Subcutaneous preadipocyte (primary cell): ENCODE measurements at places on chromosomes 6 and 20. TPM values are rescaled to one million over a fixed set of nuclear protein-coding genes. Genes with fewer than 3 reads are reported as not detected.

Gene PREX1
- 0.73 and 31.3 TPM in 2 replicates for total RNA-seq

Gene MATN4
- under 0.01 TPM in 1 of 2 replicates, not detected in the other for total RNA-seq

Gene PKHD1
- total RNA-seq: not detected in 2 replicates

Gene ADTRP
- total RNA-seq: 1.8 and 4.0 TPM in 2 replicates

Gene C6orf58
- 0.20 TPM in 1 of 2 replicates, not detected in the other for total RNA-seq

Gene CD93
- under 0.01 TPM in 1 of 2 replicates, not detected in the other for total RNA-seq

Gene PGC
- not detected in 2 replicates for total RNA-seq

Gene VWA7
- under 0.01 and 0.98 TPM in 2 replicates for total RNA-seq

Gene HCRTR2
- not detected in 2 replicates for total RNA-seq

Gene SLC17A1
- total RNA-seq: not detected in 2 replicates

Gene ULBP2
- 1.5 and 2.2 TPM in 2 replicates for total RNA-seq

Gene NTSR1
- 0.37 and 13.1 TPM in 2 replicates for total RNA-seq

Gene ARHGAP40
- total RNA-seq: not detected in 2 replicates

Gene OR12D3
- total RNA-seq: not detected in 2 replicates

Gene ZC3H12D
- total RNA-seq: under 0.01 and 0.37 TPM in 2 replicates

Gene TINAG
- total RNA-seq: not detected in 2 replicates

Gene TP53INP2
- 1.5 and 1.6 TPM in 2 replicates for total RNA-seq

Gene RAB44
- total RNA-seq: under 0.01 TPM in 1 of 2 replicates, not detected in the other

Gene RRAGD
- 0.59 and 2.2 TPM in 2 replicates for total RNA-seq

Gene KHDC1
- total RNA-seq: 2.5 and 2.6 TPM in 2 replicates

Gene ZBP1
- total RNA-seq: not detected in 2 replicates

Gene IL17A
- not detected in 2 replicates for total RNA-seq

Gene DOK5
- total RNA-seq: 5.3 and 9.2 TPM in 2 replicates

Gene PTPRT
- not detected in 2 replicates for total RNA-seq

Gene PLEKHG1
- 0.37 and 0.59 TPM in 2 replicates for total RNA-seq

Gene NMBR
- 0.37 TPM in 1 of 2 replicates, not detected in the other for total RNA-seq

Gene TNFAIP3
- total RNA-seq: 4.8 and 10.8 TPM in 2 replicates

Gene BPIFB4
- total RNA-seq: not detected in 2 replicates

Gene TAAR1
- not detected in 2 replicates for total RNA-seq

Gene TLDC2
- total RNA-seq: not detected in 2 replicates

Gene DDRGK1
- 18.2 and 18.4 TPM in 2 replicates for total RNA-seq

Gene PKIB
- 0.37 and 0.39 TPM in 2 replicates for total RNA-seq

Gene MUC22
- total RNA-seq: not detected in 2 replicates

Gene RIPPLY2
- total RNA-seq: under 0.01 and 1.4 TPM in 2 replicates

Gene SAMD5
- total RNA-seq: not detected in 2 replicates

Gene HLA-DRB1
- under 0.01 TPM in 1 of 2 replicates, not detected in the other for total RNA-seq

Gene CD2AP
- 12.5 and 19.5 TPM in 2 replicates for total RNA-seq

Gene OVOL2
- total RNA-seq: not detected in 2 replicates

Gene WFDC10B
- not detected in 2 replicates for total RNA-seq

Gene TXLNB
- not detected in 2 replicates for total RNA-seq

Gene TFAP2A
- total RNA-seq: not detected in 2 replicates
